Kasumi-1 (cell line): ENCODE measurements at places on chromosomes 16 and 17.

GRCh38 chr16:4745274-4745569 lies 10.9 kb downstream of the DNAAF8 start:
- no peak for DNase-seq

DNA sequence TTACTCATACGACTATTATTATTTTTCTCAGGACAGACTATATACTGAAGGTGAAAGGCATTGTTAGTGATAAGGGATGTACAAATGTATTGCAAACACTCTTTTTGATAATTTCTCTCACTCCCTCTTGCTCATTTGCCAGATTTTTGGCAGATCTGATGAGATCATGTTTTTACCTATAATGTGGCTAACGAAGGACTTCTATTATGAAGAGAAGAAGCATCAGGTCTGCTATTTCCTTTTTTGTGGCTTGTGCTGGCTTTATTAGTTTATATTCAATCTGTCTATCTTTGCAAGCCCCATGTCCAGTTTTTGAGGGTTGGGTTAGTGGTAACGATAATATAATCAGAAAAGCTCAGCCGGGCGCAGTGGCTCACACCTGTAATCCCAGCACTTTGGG lies 22.5 kb upstream of the SCIMP start:
- no peak for DNase-seq

DNA sequence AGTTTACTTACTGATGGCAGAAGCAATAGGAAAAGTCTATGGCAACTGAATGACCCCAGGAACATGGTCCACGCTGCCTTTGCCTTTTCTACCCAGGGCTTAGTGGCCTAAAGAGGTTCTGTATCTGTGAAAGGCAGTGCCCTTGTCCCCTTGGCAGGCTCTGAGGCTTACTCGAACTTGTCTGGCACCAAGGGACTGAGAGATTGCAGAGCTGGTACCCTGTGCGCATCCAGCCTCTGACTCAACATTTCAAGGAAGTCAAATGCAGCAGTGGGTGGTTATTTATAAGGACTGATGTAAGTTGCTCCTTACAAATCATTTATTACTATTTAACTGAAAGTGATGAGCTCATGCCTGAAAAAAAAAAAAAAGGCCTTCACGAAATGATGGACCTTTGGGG lies 299.9 kb upstream of the MYOCD start:
- no peak for DNase-seq

GRCh38 chr16:35552763-35553162 lies 2093.4 kb downstream of the TP53TG3F start:
- DNase-seq, result no peak
